Transverse colon (tissue), 4 donors: ENCODE measurements at places on chromosomes 11 and 22. TPM values are rescaled to one million over a fixed set of nuclear protein-coding genes. Genes with fewer than 3 reads are reported as not detected.

Gene APOL4
- total RNA-seq: 9.0 TPM

Gene ACR
- not detected for total RNA-seq

Gene SERHL2
- total RNA-seq: not detected

Gene MMP12
- total RNA-seq: 4.9 TPM

Gene LIF
- 4.0 TPM for total RNA-seq

Gene TESMIN
- total RNA-seq: 7.5 TPM

Gene PKDREJ
- total RNA-seq: not detected

Gene USH1C
- 128 TPM for total RNA-seq

Gene HBG2
- total RNA-seq: not detected

Gene CALCA
- not detected for total RNA-seq

Gene GGTLC2
- not detected for total RNA-seq

Gene MS4A4A
- total RNA-seq: 12.7 TPM

Gene IGSF9B
- 2.6 TPM for total RNA-seq

Gene SCGB2A2
- total RNA-seq: not detected

Gene RIMBP3C
- not detected for total RNA-seq

Gene MUC6
- total RNA-seq: not detected

Gene KIRREL3
- total RNA-seq: not detected

Gene UCP2
- 57.6 TPM for total RNA-seq

Gene SAA4
- total RNA-seq: not detected

Gene C11orf16
- total RNA-seq: not detected

Gene MGAT3
- 1.2 TPM for total RNA-seq

Gene SYTL2
- 353 TPM for total RNA-seq

Gene PATE2
- total RNA-seq: not detected

Gene BAIAP2L2
- total RNA-seq: 137 TPM

Gene SLC16A8
- not detected for total RNA-seq

Gene MPPED2
- total RNA-seq: not detected

Gene FERMT3
- total RNA-seq: 27.0 TPM

Gene MS4A6E
- not detected for total RNA-seq

Gene KCNJ5
- 17.1 TPM for total RNA-seq

Gene OR8D4
- total RNA-seq: 0.82 TPM

Gene ZP1
- not detected for total RNA-seq

Gene APLNR
- 2.6 TPM for total RNA-seq

Gene SULT4A1
- not detected for total RNA-seq

Gene SLC22A12
- total RNA-seq: not detected

Gene MOGAT2
- 201 TPM for total RNA-seq

Gene HMGXB4
- total RNA-seq: 14.0 TPM

Gene C1QTNF6
- total RNA-seq: 7.9 TPM

Gene TMEM151A
- 0.55 TPM for total RNA-seq

Gene OR10A4
- total RNA-seq: not detected

Gene OTOG
- not detected for total RNA-seq

Gene PRR5
- 17.7 TPM for total RNA-seq

Gene SCGB1A1
- total RNA-seq: not detected

Gene KRTAP5-7
- total RNA-seq: not detected

Gene PGA5
- not detected for total RNA-seq

Gene NAALADL1
- 105 TPM for total RNA-seq

Gene MYRF
- total RNA-seq: 14.2 TPM

Gene ZNF408
- 11.0 TPM for total RNA-seq

Gene PRG3
- total RNA-seq: not detected
